ENCODE measurements at places on chromosomes 2 and 18. TPM values are rescaled to one million over a fixed set of nuclear protein-coding genes. Genes with fewer than 3 reads are reported as not detected.
A peak's percentile ranks its signal among the peaks of the same experiment; 100 is the strongest.

DNA sequence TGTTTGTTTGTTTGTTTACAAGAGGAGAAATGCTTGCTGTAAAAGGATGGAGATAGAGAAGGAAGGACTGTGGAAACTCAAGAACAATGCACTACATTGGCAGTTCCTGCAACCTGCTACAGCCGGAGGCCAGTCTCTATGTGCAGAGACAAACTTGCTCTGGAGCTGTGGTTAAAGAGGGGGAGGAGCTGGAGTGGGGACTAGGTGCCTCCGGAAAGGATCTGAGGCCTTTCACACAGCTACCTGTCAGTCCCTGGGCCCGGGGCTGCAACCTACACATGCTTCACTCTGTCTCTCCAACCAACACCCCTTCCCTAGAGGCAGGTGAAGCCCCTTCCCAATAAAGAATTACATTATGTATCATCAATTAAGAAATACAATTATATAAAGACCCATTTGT, 1234.0 kb upstream of the ZEB2 start:
- DNase-seq = no peak

The ANKRD62 gene
- total RNA-seq = 0.17 TPM

- DNase-seq = no peak
Measured at GRCh38 chr2:26536371-26537068, 58.6 kb upstream of the OTOF start.

DNA sequence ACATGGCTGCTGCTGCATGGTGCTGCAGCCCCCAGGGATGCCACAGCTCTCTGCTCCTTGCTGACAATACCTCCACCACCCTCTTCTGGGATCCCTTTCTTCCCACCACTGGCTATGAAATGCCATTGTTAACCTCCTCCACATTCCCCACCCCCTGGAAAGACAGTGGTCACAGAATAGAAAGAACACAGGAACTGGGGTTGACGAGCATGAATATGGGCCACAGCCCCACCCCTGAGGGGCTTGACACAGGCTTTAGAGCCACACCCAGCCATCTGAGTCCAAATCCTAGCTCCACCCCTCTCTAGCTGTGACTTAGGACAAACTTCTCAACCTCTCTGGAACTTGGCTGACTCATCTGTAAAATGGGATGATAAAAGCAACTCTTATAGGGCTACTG, 47.3 kb downstream of the TMEM163 start:
- DNase-seq = no peak

- DNase-seq = no peak
Measured at GRCh38 chr18:11880586-11881304, 27.4 kb downstream of the MPPE1 start.

The KCNG3 gene
- total RNA-seq = 5.0 TPM

DNA sequence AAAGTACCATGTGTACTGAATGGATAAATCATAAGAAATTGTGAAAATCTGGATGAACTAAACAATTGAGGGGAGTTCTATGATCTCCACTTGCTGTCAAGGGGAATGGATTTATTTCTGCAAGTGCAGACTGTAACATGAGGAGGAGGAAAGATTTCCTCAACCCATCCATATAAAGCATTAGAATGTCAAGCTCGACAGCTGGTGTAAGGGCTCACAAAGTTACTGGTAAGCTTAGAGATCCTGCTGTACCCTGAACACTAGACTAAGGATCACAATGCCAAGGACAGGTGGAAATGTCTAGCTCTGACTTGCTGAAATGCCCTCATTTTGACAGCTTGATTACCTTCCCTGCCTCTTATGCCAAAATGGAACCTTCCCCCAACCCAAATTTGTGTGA, 125.3 kb downstream of the TCF4 start:
- no peak for DNase-seq

DNA sequence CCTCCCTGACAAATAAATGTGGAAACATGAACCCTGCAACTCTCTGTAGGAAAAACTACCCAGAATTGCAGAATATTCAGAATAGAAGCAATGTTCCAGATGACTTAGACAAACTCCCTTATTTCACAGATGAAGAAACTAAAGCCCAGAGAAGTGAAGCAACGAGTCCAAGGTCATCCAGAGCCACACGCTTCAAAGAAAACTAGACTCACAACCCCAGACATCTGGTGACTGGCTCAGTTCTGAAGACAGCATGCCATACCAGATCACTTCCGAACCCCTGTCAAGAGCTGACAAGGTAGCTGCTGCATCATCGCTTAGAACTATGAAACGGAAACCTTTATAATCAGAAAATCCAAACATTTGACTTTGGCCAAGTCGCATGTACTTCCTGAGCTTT, 101.3 kb downstream of the PID1 start:
- no peak for DNase-seq

DNA sequence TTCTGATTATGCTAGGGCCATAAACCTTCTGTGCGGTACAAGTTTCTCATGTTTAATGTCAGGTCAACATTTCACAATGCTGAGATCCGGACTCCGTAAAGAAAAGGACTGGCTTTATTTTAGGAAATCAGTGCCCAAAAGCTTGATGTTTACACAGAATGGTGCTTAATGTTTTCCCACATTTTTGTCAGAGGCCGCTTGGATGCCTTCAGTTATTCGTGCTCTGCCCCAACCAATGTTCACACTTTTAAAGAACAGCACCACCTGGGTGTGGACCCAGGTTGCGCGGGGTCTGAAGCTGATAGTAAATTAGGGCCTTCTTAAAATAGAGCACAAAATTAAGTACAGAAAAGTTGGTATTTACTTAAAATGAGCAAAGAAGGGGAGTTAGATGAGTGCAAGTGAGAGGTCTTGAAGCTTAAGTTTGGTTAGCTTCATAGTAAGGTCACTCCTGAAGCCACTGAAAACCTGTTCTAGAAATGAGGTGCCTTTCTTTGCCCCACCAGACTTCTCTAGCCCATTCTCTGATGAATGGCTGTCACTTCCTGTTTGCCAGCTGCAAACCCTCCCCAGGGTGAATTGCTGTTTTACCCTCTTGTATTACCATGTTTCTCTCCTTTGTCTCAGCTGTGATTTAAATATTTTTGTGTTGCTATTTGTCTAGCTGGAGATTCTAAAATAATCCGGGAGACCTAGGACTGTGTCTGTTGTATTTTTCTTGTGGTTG, 20.5 kb downstream of the SLC3A1 start:
- DNase-seq = no peak

- no peak for DNase-seq
Measured at GRCh38 chr2:108616318-108616717, 82.0 kb downstream of the LIMS1 start.

GRCh38 chr2:232324778-232325177, 53.8 kb upstream of the ALPP start:
- peak; percentile 14 for DNase-seq

The RTN4 gene
- 278 TPM for total RNA-seq

DNA sequence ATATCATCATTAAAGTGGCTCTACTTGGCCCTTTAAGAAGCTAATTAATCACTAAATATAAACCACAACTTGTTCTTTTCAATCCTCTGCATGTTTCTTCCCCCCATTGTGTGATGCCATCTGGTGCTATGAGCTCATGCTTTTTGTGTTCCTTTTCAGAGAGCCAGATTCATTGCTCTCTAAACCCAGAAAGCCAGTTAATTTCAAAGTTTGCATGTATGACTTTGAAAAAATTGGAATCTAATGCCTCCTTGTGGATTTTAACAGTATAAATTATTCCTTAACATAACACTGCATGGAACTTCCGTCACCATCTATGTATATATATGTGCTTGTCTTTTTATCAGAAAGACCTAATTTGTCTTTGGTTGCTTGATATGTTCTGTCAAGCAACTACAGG, 31.1 kb downstream of the TMEM178A start:
- no peak for DNase-seq

The SERPINB13 gene
- not detected for total RNA-seq

DNA sequence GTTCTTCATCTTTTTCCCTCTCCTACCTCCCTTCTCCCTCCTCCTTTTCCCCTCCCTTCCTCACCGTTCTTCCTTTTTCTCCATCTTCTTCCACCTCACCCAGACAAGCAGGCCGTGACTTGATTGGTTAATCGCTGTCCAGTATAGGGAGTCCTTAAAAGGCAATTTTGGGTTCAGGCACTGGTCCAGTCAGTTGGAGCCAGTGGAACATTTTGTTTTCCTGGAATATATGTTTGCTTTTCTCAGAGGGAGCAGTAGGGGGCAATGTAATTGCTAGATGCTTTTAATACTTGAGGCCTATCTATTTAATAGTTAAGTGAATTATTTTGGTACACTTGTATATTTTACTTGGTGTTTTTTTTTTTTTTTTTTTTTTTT, 15.0 kb downstream of the ELAC1 start:
- no peak for DNase-seq

The NEB gene
- 0.54 TPM for total RNA-seq

DNA sequence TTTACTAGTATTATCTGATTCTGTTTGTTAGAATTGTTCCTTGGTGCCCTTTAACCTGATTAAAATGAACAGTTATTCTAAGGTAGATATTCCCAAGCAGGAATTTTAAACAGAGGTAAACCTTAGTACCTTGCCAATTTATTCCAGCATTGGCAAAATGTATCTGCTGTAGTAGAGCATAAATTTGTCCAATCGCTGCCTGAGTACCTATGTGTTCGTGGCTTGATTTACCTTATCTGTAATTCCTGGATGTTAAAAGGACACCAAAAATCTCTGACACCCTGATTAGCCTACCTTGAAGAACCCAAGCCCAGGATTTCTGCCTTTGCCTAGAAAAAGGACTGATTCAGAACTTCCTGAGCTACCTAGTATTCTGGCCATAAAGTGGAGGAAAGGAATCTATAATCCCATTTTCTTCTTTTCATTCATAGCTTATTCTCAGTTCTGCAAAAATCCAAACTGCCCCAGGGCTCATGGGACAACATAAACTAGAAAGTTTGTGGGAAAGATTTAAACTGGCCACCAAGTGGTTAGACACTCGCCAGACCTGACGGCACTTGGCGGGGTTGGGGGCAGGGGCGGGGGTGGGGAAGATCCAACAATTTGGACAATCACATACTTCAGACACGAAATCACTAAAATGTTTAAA, 16.2 kb upstream of the ZCCHC2 start:
- no peak for DNase-seq

GRCh38 chr18:37546651-37547050, 18.9 kb downstream of the CELF4 start:
- no peak for DNase-seq

DNA sequence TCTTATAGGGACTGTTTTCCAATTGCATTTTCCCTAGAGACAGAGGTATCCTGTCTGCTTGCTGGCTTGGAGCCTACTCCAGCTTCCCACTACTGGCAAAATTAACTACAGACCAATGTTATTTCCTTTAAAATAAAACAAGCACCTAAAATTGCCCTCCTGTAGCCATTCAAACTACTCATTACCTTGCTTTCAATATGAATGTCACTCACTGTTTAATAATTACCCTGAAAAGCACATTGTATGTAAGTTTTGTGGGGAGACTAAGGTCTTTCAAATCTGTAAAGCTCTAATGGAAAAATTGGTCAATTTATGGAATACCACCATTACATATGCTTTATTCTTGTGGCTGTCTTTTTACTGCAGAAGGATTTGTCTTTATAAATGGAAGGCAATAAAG, 87.3 kb downstream of the DOCK10 start:
- DNase-seq = no peak

The POTEC gene
- not detected for total RNA-seq

The KLHL41 gene
- total RNA-seq = 1.1 TPM

- no peak for DNase-seq
Measured at GRCh38 chr2:43402002-43402401, 175.6 kb upstream of the ZFP36L2 start.

DNA sequence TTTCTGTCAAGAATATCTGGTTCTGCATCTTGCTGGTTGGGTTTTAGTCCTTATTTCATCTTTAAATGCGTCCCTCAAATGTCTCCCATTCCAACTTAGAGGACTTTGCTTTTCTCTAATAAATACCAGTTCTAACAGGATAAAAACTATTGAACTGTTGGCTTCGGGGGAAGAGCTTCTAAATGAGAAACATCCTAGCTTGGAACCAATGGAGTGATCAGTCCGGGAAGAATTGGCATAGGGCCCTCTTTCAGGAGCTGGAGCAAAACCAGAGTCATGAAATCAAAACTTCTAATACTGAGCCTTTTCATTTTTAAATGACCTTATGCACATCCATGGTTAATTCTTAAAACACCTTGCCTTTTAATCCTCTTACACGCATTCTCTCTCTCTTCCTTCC, 401.6 kb upstream of the SMIM21 start:
- DNase-seq = no peak

The CXCR1 gene
- total RNA-seq = 0.27 TPM

The EFR3B gene
- 1.0 TPM for total RNA-seq

DNA sequence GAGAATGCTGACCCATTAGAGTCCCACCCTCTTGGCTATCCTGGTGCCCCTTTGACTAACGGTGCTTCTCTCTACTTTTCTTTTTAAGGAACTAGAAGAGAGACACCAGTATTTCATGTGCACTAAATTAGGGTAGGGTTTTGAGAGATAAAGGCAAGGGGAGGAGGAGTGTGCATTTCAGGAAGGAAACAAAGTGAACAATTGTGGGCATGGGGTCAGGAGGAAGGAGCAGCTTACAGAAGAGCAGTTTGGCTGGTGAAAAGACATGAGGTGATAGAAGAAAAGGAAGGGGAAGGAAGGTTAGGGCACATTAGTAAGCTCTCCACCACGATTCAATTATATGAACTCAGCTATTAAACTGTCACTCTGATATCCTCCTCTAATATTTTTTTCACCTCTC, 105.8 kb upstream of the CTAGE1 start:
- DNase-seq = no peak

The REG3A gene
- not detected for total RNA-seq

DNA sequence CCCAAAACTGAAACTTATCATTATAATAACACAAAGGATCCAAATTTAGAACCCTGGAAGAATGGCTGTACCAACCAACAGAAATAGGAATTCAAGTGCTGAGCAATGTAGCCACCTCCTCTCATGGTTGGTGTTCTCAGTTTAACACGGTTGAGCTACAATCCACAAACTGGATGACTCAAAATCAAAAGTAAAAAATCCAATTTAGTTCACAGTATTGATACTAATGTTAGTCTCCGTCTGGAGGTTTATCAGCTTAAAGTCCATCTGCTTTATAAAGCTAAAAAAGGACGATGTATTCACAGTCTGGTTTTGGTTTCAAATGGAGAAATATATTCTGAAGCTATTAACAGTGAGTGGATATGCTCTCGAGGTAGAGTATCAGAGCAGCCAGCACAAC, 40.5 kb downstream of the CNTNAP5 start:
- no peak for DNase-seq

DNA sequence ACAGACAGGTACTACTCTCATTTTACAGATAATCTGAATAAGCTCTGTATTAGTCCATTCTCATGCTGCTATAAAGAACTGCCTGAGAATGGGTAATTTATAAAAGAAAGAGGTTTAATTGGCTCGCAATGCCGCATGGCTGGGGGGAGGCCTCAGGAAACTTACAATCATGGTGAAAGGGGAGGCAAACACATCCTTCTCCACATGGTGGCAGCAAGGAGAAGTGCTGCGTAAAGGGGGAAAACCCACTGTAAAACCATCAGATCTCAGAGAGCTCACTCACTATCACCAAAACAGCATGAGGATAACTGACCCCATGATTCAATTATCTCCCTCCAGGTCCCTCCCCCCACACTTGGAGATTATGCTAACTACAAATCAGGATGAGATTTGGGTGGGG, 254.4 kb downstream of the KCNE4 start:
- DNase-seq = no peak

GRCh38 chr18:28177828-28178635, 1.1 kb upstream of the CDH2 start:
- DNase-seq = no peak

The EGR4 gene
- total RNA-seq = not detected

GRCh38 chr18:54828281-54828881, at the start of gene RAB27B:
Gene RAB27B, plus strand, starts transcription at chr18:54828477. Its CDS starts 49,109 bp downstream, at chr18:54877586.
- peak; percentile 93 for DNase-seq
